ENCODE measurements at places on chromosomes 2 and 18.
A peak's percentile ranks its signal among the peaks of the same experiment; 100 is the strongest.

GRCh38 chr2:65309699-65310098 lies 82.1 kb downstream of the ACTR2 start:
- DNase-seq: no peak

DNA sequence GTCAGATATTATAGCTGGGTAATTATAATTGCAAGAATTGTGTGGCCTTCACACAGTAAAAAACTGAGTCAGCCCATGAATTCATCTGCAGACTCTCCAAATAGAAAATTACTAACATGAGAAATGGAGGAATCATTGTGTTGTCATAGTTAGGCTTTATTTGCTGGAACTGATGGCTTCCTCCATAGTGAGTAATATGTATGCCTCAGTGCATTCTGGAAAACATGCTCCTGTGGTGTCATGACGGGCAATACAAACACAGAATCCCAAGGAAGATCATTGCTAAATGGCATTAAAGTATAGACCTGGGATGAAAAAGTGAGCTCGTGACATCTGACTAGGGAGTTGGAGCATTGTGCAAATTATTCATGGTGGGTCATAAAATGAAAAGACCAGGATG lies 23.6 kb upstream of the NMS start:
- DNase-seq: no peak

DNA sequence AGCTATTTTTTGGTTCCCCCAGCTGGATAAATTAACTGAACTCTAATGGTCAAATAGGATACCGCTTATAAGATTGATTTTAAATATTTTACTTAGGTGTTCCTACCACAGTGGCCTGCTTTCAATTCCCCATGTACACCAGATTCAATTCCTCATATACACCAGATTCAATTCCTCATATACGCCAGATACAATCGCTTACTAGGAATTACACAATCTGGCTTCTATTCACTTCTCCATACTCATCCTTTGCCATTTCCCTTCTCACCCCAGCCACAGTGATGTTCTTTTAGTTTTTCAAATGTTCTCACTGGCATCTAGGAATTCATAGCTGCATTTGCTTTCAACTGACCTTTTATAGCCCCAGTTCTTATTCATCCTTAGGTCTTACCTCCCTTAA lies 66.5 kb downstream of the SLC40A1 start:
- DNase-seq: no peak

GRCh38 chr18:59715966-59716369 lies 18.7 kb upstream of the CCBE1 start:
- peak; percentile 74 for DNase-seq

GRCh38 chr2:111148225-111148873 lies 27.6 kb downstream of the BCL2L11 start:
- no peak for DNase-seq

DNA sequence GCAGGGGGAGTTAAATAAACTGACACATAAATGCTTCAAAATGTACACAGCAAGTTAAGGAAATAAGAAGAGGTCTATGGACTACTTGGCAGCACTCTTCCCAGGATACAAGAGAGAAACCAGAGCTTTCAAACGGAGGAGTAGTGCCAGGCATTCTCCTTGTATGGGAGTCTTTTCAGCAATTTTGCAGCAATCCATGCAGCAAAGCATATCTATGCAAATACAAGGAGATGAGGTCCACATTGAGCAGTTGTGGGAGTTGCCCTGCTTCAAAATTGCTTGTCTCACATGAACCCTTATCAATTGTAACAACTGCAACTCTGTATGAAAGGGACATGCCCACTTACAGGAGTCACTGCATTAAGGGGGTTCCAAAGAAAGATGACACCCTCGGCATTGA lies 37.8 kb downstream of the SCN9A start:
- no peak for DNase-seq

GRCh38 chr2:127072396-127072795 lies 34.6 kb downstream of the BIN1 start:
- DNase-seq: no peak

DNA sequence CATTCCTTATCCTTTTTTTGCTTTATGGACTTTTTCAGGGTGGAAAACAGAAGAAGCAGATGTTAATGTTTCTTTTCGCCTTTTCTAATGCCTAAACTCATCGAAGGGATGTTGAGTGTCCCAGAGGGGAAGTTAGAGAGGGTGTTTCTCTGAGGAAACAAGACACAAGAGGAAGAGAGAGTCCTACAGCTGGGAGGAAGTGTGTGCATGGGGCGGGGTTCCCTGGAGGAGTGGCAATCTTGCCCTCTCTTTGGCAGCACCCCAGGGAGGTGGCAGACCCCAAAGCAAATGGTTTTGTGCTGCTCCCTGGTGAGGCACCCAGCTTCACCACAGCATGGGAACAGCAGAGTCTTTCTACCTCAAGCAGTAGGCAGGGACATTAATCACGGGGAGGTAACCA lies 377.6 kb downstream of the RND3 start:
- no peak for DNase-seq

DNA sequence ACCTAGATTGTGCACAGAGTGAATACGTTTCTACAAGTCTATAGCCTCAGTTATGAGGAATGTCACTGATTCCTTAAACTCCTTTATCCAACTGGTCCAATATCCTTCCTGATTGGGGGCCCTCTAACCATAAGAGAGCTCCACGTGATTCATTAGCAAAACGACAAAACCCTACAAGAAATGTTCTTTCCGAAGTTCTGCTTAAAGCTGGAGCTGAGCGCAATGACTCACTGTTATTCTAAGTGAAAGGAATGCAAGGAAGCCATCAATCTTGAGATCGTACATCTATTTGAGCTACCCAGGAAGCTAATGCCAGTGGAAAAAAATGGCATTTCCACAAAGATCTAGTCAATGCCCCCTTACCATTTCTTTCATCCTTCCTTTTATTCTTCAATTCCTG lies 354.9 kb upstream of the CDH20 start:
- DNase-seq: no peak

GRCh38 chr18:28728891-28729290 lies 552.0 kb upstream of the CDH2 start:
- DNase-seq: no peak
